Stimulated activated CD8-positive, alpha-beta memory T cell treated with anti-CD3 and anti-CD28 coated beads, Interleukin-4, amount 100 ng/mL, for 1 hour (primary cell): ENCODE measurements at places on chromosomes 12 and 14.

GRCh38 chr14:55416866-55417265 is 5.2 kb upstream of the ATG14 start:
- no peak for DNase-seq

DNA sequence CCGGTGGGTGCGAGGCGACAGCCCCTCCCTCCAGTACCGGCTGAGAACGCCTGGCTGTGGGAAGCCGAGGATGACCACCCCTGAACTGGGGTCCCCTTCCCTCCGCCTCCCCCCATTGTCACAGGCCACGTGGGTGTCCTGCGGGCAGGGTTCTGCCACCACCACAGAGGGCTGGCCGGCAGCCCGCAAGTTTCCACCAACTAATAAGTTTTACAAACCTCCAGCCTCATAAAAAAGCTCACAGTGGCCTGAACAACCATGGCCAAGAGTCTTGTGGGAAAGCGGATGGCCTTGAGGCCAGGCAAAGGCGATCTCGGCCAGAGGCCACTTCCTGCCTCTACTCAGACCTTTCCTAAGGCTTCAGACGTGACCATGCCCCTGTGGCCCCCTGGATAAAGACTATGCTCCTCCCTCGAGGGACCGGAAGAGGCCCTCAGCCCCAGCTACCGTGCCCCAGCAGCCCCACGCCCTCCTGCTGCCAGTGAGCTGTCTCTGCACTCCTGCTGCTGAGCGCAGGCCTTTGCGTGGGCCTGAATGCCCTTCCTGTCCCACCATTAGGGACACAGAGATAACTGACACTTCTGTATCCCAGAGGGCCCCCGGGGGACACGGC is 46.1 kb upstream of the DLK1 start:
- no peak for DNase-seq

DNA sequence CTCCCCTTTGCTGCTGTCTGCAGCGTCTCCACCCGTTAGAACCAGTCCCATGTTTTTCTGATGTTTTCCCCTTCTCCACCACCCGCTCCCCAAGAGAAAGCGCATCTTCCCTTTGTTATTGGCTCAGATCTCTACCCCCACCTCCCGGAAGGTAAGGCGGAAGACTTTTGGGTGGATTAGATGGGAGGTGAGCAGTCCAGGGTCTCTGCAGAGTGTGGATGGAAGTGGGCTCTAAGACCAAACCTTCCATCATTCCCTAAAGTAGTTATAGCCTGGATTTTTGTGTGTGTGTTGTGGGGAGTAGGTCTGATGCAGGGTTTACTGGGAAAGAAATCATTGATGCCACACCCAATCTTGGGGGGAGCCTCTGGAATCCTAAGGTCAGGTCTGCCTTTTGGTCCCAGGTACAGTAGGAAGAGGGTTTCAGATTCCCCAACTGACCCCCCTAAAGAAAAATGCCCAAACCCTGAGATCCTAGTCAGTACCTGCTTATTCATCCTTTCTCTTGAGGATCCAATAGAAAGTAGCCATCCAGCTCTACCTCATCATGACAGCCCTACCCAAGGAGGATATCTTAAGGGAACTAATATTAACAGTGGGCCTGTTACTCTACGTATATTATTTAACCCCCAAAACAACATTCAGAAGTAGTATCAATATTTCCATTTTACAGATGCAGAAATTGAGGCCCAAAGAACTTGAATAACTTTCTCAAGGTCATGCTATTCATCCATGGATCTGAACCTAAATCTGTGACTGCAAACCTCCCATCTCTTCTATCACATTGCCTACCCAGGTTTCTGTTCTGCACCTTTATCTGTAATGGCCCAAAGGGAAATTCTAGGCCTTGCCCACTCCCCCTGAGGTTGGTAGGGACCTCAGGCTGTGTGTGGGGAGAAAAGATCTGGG is 1.1 kb downstream of the KIF5A start:
- DNase-seq: no peak

DNA sequence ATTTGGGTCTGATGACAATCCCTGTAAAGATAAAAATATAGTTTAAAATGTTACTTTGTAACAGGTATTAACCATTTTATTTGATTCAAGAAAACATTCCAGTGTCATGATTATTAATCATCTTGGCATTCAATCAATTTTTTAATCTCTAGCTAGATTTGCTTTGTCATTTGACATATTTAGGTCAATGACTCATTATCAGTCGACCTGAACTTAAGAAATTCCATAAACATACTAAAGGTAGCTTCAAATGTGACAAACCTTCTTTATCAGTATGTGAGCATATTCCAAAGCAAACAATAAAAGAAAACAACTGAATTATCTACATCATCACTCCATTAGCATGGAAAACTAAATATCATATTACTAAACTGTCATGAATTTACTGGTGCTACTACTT is 50.8 kb upstream of the CDKL1 start:
- DNase-seq: no peak

DNA sequence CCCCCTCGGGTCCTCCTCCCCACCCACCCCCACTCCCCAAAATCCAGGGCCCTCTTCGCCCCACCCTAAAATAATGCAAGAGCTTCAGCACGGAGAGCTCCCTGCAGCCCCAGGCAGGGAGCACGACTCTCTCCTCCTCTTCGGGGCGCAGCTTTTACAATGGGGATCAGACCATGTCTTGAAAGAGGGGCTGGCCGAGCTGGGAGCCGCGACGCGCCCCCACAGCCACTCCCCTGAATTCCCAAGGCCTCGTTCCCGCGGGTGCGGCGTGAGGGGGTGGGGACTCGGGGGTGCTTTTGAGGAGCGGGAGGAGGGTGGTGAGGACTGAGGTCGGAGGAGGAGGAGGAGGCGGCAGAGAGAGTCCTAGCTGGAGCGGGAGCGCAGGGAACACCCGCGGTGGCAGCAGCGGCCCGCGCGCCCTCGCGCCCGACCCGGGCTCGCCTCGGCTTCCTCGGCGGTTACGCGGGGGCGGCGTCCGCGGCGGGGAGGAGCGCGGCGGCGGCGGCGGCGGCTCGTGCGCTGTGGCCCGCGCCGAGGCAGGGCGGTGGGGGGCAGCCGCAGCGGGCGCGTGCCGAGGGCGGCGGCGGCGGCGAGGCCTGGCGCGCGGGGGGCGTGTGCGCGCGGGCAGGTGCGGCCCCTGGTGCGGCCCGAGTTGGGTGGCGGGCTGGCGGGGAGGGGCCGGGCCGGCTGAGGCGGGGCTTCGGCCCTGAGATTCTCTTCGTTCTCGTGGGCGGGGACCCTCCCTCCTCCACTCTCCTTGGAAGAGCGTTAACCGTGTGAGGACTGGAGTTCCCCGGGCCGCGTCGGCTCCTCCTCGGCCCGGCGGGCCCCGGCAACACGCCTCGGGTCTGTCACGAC is at the start of gene ANKS1B:
Gene ANKS1B, minus strand, starts transcription at position 666 of the 858 bp plus-strand sequence. CDS start 699 bp downstream, outside the sequence.
- no peak for DNase-seq

DNA sequence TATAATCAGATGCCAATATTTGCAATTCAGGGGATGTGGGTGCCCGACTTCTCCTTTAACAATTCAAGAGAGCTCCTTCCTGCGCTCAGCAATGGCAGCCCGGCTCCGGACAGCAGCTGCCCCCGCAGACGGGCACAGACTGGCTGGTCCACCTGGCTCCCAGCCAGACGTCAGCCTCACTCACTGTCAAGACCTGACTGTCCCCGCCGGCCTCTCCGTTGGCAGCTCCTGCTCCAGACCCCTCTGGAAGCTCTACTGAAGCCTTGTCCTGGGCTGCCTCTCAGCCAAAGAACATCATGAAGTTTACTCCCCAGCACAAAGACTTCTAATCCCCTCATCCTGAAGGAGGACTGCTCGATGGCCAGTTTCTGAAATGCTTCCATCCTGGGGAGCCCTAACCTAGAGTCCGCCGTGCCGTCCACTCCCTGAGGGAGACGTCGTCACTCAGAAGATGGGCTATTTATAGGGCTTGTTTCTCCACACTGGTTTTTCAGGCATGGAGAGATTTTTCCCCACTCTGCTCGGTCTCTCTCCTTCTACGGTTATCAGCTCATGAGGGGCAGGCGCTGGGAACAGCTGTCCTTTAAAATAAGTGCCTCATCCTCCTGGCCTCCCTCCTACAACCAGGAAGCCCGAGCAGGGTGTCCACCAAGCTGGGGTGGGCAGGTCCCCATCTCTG is 126.2 kb downstream of the RFLNA start:
- no peak for DNase-seq

DNA sequence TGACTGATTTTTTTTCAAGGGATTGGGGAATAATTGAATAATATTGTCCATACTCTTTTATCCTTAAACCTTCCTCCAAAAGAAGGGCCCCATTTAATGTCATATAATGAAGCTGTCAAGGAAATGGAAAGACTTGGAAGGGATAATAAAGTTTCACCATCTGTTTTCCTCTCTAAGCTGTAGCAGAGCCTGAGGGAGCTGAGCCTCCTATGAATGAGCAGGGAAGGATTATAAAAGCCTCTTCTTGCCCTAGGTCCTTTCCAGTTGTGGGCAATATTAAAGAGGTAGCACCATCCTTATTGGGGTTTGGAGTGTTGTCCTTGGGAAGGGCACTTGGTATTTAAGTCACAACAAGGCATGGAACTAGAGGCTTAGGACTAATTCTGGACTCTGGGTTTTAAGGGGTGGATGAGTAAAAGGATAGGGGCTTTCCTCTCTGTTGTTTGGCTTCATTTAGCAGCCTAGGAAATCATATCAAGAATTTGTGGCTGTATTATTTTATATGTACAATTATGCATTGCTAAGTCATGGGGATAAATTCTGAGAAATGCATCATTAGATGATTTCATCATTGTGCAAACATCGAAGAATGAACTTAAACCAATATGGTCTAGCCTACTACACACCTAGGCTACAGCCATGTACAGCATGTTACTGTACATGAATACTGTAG is 408.5 kb upstream of the DCN start:
- DNase-seq: no peak

DNA sequence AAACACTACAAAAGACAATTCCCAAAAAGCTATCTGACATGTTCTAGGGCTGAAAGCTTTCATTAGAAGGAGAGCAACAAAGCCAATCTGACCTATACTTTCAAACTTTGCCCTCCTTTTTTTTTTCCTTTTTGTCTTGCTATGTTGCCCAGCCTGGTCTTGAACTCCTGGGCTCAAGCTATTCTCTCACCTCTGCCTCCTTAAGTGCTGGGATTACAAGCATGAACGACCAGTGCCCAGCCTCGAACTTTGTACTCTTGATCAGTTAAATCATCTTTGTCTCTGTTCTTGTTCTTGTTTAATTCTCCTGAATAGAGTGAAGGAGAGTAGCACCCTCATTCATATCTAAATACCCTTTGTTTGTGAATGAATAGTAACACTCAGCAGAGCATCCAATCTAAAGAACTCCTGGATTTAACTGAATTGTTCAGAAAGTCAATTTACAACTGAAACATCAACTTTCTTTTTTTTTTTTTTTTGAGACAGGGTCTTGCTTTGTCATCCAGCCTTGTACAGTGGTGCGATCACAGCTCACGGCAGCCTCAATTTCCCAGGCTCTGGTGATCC is 22.1 kb downstream of the ERP29 start:
- no peak for DNase-seq

DNA sequence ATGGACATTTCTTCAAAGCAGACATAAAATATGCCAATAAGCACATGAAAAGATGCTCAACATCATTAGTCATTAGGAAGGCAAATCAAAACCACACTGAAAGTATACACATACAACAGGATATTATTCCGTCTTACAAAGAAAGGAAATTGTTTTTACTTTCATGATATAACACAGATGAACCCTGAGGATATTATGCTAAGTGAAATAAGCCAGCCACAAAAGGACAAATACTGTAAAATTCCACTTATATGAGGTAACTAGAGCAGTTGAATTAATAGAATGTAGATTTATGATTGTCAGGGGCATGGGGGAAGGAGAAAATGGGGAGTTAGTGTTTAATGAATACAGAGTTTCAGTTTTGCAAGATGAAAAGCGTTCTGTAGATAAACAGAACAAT is 4.2 kb downstream of the ACYP1 start:
- no peak for DNase-seq

DNA sequence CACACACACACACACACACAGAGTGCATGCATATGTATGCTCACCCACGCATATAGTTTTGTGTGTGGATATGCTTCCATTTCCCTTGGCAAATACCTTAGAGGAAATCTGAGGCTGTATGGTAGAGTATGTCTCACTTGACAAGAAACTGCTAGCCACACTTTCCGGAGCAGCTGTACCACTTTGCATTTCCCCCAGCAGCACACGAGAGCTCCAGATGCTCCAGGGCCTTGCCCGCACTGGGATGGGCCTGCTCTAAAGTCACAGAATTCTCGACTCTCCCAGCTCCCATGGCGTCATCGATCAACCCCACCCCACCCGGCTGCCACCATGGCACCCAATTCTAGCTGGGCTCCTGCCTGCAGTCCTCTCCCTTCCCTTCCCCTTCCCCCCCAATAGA is 21.9 kb downstream of the CLMN start:
- DNase-seq: no peak

GRCh38 chr12:103807561-103808238 is 33.3 kb downstream of the NT5DC3 start:
- DNase-seq: no peak

DNA sequence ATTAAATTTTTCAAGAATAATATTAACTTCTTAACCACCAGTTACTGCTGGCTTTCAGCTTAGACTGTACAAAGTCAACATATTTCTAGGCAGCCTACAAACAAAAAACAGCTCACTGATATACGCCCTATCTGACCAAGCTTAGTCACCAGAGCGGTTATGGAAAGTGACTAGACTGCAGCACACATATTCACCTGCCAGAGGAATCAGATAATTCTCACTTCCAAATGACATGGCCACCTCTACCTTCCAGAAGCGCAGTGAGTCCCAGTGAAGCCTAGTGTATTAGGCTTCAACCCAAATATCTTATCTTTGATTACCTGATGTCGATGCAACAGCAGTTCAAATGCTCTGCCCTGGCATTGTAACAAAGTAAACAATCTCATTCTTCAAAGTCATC is 8.5 kb downstream of the STXBP6 start:
- DNase-seq: no peak

DNA sequence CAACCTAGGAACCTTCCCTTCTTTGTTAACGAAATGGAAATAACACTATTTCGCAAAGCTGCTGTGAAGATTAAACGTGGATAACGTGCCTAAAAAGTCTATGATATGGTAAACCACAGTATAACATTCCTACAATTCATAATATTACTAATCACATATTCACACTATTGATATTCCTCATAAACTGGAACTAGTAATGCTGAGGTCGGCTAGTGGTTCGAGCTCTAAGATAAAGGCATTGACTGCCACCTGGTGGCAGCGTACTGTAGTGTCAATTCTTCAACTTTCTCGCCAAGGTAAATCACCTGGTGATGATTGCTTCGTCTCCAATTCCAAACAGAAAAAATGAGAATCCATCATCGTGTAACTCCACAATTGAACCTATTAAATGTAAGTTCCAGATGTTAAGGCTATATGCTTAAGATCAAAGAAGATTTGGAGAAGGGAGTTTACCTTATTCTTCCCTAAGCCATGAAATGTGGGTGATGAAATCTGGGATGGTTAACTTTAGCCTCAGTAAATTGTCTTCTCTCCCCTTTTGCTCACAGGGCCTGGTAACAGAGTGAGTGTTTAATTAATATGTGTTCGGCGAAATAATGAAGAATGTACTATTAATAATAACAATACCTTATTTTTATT is 197.5 kb upstream of the TMEM132C start:
- DNase-seq: no peak

- DNase-seq: no peak
Measured at GRCh38 chr12:107119091-107119490, 25.7 kb upstream of the CRY1 start.

- DNase-seq: no peak
Measured at GRCh38 chr14:94284221-94284620, 8.8 kb downstream of the SERPINA10 start.
